GM23338 (cell line): ENCODE measurements at places on chromosomes 5 and 9. TPM values are rescaled to one million over a fixed set of nuclear protein-coding genes. Genes with fewer than 3 reads are reported as not detected.

DNA sequence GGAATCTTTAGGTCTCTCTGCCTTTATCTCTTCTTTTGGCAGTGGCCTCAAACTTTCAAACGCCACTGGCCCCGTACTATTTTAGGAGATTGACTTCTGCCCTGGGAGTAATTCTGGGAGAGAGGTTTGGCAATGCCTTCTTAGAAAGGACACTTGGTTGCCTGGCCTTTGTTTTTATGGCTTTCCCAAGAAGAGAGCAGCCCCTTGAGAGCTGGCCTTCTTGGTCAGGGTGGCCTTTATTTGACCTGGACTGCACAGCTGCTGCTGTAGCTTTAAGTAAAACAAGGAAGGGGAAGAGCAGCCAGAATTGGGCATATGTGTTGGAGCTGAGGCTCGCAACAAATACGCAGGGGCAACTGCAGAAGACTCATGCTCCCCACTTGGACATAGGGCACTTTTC is 60.8 kb downstream of the PTPN3 start:
- DNase-seq: no peak

- no peak for DNase-seq
Measured at GRCh38 chr9:136054146-136054545, 40.9 kb downstream of the NACC2 start.

DNA sequence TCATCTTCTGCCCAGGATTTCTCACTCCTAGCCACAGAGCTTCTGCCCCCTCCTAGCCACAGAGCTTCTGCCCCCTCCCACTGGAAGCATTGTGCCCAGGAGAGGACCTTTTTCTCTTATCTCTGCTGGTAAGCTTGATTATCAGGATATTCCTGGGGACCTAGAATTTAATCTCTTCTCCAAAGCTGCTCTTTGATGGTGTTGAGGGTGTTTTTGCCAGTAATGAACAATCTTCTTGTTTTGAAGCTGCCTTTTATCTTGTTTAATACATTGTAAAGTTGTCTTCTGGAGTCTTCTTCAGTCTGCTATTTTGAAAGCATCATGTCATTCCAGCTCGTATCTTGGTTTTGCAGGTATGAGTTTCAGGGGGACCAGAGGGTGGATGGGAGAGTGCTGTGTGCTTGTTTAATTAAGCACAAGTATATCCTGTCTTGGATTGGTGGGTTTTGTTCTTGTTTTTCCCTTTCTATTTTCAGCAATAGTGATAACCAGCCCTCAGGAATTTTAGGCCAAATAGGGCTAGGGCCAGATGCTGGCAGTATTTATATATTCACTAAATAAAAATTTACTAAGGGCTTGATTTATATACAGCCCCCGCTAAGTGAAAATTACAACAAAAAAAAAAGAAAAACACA is 214.0 kb upstream of the DMRT1 start:
- DNase-seq: no peak

DNA sequence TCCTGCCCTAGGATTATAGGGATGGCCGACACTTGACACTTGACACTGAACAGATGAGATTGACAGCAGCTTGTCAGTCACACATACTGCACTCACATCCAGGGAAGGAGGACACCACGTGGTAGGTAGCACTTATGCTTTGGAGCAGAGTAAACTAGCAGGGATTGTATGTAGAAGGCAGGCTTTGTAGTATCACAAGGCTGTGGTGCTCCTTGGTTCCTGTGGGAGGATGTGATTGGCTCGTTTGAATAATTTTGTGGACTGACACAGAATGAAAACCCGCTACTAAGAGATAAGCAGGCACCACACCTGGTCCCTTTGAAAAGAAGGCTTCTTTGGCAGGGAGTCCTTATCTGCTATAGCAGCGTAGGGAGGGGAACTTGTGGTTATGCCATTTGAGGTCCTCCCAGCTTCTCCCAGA is 63.6 kb upstream of the IL12B start:
- DNase-seq: no peak

- no peak for DNase-seq
Measured at GRCh38 chr9:85703398-85703797, 38.4 kb downstream of the AGTPBP1 start.

GRCh38 chr9:136075881-136076678 is 19.0 kb downstream of the NACC2 start:
- DNase-seq: peak; percentile 24

- peak; percentile 57 for DNase-seq
Measured at GRCh38 chr5:77218263-77218662, 7.8 kb downstream of the PDE8B start.

DNA sequence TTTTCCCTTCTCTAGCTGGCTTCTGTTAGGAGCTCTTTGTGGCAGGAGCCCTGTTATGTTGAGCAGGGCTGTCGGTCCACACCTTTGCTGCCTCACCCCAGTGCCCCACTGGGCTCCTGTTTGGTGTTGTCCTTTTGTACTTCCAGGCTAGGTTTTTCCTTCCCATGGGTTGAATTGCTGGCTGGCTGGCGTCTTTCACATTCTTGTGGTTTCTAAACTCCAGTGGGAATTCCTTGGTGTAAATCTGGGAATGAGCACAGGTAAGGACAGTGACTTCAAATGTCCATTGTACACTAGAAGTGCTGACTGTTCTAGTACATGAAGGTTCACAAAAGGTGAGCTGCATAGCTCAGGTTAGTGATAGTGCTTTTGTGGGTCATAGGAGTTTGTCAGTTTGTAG is 30.4 kb downstream of the RASGRF2 start:
- peak; percentile 28 for DNase-seq

- no peak for DNase-seq
Measured at GRCh38 chr5:142317753-142318152, 7.1 kb downstream of the SPRY4 start.

- peak; percentile 21 for DNase-seq
Measured at GRCh38 chr5:144583541-144584449, 413.1 kb downstream of the KCTD16 start.

DNA sequence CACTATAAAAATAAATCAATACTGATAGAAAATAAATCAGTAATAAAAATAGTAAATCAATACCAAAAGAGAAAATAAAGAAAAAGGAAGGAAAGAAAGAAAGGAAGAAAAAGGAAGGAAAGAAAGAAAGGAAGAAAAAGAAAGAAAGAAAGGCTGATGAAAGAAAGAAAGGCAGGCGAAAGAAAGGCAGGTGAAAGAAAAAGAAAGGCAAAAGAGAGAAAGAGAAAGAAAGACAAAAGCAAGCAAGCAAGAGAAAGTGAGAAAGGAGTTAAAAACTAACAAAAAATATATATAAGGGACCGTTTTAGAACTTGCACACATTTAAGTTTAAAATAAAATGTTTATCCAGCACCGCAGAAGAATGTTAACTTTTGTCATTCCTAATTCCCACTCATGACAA is 116.0 kb downstream of the SVEP1 start:
- no peak for DNase-seq

DNA sequence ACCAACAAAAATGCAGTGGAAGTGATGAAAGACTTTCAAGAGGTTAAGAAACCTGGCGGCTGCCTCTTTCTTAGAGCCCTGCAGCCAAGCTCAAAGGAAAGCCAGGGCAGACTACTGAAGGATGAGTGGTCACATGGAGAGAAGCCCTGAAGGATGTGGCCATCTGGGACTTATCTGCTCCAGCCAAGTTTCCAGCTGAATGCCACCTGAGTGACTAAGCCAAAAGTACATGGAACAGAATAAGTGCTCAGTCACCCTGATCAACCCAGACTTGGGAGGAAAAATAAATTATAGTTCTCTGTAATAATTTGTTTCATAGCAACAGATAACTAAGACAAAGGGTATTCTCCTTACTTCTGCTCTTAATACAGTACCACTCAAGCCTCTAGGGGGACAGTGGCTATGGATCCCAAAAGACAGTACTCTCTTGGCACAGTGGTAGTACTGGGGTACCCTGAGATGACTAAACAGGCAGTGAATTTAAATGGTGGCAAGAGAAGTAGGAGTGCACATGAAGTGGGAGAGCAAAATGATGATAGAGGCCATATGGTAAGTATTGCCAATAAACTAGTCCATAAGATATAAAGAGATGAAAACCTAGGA is 182.3 kb downstream of the ELAVL2 start:
- DNase-seq: no peak

GRCh38 chr9:134957165-134957944 is 39.6 kb upstream of the FCN1 start:
- no peak for DNase-seq

- no peak for DNase-seq
Measured at GRCh38 chr5:131254741-131255140, 9.1 kb upstream of the CDC42SE2 start.

The STKLD1 gene
- 0.57 TPM in 1 of 2 replicates, not detected in the other for polyA plus RNA-seq

The GMCL2 gene
- polyA plus RNA-seq: not detected in 2 replicates

The TBC1D9B gene
- 17.1 and 19.0 TPM in 2 replicates for polyA plus RNA-seq
